ENCODE measurements at places on chromosomes 3 and 15.

DNA sequence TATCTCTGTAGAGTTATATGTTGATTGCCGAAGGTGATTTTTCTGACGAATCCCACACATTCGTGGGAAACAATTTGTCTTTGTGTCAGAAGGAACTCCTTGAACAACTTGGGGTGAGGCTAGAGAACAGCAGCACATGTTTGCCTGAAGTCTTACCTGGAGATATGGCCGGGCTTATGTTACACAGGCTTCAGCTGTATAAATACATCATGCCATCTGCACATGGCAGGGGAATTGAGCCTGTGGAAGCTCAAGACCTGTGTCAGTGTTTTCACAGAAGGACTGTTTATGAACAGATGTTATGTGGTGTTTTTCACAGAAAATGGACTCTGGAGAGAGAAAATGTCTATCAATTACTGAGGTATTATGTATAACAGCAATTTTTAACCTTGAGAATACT lies 203.6 kb upstream of the MDFIC2 start:
- DNase-seq = no peak

DNA sequence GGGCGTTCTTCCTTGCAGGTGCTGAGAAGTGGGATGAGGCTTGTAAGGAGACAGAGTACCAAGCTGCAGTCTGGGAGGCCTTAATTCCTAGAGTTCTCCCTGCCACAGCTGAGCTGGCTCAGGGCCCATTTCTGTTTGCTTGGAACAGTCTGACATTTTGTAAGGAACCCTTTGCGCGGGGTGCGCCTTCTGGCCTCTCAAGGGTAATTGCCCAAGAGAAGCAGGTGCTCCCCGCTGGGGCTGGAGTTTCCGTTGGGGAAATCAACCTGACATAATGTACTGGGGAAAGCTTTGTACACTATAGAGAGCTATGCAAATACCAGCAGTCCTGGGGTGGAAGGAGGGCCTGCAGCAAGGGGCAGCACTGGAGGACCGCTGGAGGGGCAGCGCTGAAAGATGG lies 83.6 kb downstream of the HMG20A start:
- DNase-seq = no peak

- no peak for DNase-seq
These were observed 95.7 kb downstream of the NSUN3 start for GRCh38 chr3:94158512-94158911.

- DNase-seq = peak; percentile 85
These were observed 51.6 kb upstream of the XCR1 start for GRCh38 chr3:46078712-46079400.

DNA sequence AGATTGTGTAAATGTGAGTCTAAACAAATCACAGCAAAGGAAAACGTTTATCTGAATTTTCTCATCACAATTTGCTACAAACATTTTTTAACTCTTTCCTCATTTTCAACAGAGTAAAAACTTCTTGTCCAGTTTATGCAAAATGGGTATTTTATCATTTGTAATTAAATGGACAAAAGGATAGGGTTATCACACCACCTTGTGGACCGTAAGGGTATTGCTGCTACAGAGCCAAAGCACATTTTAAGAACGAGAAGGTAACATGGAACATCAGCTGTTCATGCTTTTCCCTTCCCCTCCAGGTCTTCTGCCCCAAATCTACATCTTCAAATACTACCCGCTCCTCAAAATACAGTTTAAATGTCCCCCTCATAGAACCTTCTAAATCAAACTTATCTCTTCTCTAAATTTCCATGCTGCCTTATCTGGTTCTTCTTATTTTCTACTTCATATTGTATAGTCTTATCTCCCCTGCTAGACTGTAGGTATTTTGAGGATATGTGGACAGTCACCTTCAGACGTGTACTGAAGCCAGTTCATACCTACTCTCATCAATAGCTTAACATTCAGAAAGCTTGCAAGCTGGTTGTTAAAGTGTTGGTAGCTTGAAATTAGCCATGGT lies 12.8 kb upstream of the SETMAR start:
- DNase-seq = peak; percentile 15

DNA sequence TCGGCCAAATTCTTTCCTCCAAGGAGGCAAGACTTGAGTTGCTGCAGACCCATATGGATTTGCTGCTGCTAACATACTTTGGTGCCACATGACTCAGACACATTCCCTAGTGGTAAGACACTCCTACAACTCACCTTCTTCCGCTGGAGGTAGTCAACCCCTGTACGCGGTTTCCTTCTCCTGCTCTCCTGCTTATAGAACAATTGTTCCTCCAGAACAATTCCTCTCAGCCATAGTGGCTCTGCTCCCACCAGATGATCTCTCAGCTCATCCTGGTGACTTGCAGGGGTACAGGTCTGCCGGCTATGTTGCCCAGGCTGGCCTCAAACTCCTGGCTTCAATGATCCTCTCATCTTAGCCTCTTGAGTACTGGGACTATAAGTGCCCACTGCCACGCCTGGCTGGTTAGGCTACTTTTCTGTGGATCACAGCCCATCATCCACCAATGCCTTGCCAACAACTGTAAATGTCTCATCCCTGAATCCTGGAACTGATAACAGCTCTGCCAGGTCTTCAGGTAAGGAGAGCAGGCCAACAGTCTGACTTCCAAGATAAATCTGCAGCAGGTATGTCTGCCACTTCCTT lies 2.4 kb upstream of the CXCR6 start:
- DNase-seq = no peak
